ENCODE measurements at places on chromosomes 1 and 21. TPM values are rescaled to one million over a fixed set of nuclear protein-coding genes. Genes with fewer than 3 reads are reported as not detected.

GRCh38 chr1:197845886-197846285 is 56.5 kb upstream of the C1orf53 start:
- H3K4me3 ChIP-seq = no peak overlapping the region
- no peaks in the 10 kb centered on the region for H3K27me3 ChIP-seq
- no peak for DNase-seq
- no peaks in the 10 kb centered on the region for H3K4me1 ChIP-seq

DNA sequence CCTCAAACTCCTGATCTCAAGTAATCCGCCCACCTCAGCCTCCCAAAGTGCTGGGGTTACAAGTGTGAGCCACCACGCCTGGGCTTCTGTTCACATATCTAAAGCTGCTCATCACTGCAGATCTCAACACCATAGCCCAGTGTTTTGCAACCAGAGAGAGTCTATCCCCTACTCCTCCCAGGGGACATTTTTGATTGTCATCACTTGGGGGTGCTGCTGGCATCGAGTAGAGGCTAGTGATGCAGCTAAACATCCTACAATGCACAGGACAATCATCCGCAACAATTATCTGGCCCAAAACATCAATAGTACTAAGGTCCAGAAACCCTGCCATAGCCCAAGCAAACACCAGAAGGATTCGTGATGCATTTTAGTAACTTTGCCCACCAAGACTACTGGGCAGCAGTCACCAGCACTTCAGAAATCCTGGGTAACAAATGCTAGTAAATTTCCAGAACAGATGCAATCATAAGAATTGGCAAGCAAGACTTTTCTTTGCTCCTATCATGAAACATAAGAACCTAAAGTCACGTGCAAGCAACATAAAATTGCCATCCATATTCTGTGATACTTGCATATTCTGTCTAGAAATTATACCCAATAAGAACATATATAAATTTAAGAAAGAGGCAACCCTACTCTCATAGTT is 159.2 kb downstream of the APP start:
- no peak overlapping the region for H3K4me3 ChIP-seq
- no peaks in the 10 kb centered on the region for H3K27me3 ChIP-seq
- no peaks in the 10 kb centered on the region for H3K36me3 ChIP-seq
- H3K27ac ChIP-seq = no peak overlapping the region
- no peak for DNase-seq

DNA sequence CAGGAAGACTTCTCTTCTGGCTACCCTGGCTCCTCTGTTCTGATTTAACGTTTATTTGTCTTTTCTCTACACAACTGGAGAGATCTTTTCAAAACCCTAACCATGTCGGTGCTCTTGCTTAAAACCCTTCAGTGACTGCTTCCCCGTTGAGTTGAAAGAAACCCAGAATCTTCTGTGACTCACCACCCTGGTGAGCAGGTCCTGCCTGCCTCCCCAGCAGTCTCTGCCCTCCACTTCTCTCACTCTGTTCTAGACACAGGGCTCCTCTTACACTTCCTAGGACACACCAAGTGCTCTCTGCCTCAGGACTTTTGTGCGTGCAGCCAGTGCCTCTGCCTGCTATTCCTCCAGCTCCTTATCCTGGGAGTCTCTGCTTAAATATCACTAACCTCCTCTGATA is 131.4 kb downstream of the IER5 start:
- H3K4me1 ChIP-seq = no peaks in the 10 kb centered on the region
- H3K36me3 ChIP-seq = no peaks in the 10 kb centered on the region
- DNase-seq = no peak
- no peaks in the 10 kb centered on the region for H3K27me3 ChIP-seq
- no peak overlapping the region for H3K27ac ChIP-seq
- H3K4me3 ChIP-seq = no peak overlapping the region

The RGS13 gene
- not detected for polyA plus RNA-seq

The ANGPTL3 gene
- polyA plus RNA-seq = not detected

DNA sequence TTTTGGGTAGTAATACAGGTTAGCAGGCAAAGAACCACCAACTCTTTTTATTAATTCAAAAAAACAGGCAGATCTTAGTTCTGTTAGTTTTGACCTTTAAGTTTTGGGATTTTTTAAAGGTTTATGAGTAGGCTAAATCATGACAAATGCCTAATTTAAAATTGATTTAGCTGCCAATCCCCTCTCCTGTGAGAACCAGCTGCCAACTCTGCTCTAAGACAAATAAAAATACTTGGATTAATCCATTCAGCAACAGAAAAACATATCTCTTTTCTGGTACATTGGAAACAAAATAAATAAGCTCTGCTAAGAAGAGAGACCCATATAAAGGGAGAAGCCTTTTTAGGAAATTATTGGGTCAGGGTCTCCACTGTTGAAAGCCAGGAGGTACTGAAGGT is 160.8 kb downstream of the NTMT2 start:
- no peak for DNase-seq
- no peaks in the 10 kb centered on the region for H3K36me3 ChIP-seq
- H3K4me1 ChIP-seq = no peaks in the 10 kb centered on the region
- H3K27ac ChIP-seq = no peak overlapping the region
- H3K27me3 ChIP-seq = no peaks in the 10 kb centered on the region

- H3K27me3 ChIP-seq = no peaks in the 10 kb centered on the region
- no peaks in the 10 kb centered on the region for H3K36me3 ChIP-seq
- no peak for DNase-seq
- H3K4me1 ChIP-seq = no peaks in the 10 kb centered on the region
- no peak overlapping the region for H3K4me3 ChIP-seq
- no peak overlapping the region for H3K27ac ChIP-seq
Measured at GRCh38 chr1:50098591-50099021, 10.1 kb upstream of the ELAVL4 start.

DNA sequence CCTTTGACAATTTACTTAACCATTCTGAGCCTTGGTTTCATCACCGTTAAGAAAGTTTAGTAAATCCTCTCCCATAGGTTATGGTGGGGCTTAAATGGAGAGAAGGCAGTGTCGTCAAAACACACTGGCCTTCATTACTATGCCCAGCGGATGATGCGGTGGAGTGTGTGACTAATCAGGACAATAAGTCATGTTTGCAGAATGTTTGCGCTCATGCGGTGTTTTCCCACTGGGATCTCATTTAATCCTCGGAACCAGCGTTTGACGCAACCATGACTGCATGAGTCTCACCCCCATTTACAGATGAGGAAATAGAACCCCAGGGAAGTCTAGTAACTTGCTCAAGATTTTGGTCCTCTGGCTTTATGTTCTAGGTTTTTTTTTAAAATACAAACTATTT is 17.5 kb downstream of the SLC26A9 start:
- no peaks in the 10 kb centered on the region for H3K27me3 ChIP-seq
- H3K27ac ChIP-seq = no peak overlapping the region
- H3K36me3 ChIP-seq = no peaks in the 10 kb centered on the region
- no peak overlapping the region for H3K4me3 ChIP-seq
- H3K4me1 ChIP-seq = no peaks in the 10 kb centered on the region
- no peak for DNase-seq

DNA sequence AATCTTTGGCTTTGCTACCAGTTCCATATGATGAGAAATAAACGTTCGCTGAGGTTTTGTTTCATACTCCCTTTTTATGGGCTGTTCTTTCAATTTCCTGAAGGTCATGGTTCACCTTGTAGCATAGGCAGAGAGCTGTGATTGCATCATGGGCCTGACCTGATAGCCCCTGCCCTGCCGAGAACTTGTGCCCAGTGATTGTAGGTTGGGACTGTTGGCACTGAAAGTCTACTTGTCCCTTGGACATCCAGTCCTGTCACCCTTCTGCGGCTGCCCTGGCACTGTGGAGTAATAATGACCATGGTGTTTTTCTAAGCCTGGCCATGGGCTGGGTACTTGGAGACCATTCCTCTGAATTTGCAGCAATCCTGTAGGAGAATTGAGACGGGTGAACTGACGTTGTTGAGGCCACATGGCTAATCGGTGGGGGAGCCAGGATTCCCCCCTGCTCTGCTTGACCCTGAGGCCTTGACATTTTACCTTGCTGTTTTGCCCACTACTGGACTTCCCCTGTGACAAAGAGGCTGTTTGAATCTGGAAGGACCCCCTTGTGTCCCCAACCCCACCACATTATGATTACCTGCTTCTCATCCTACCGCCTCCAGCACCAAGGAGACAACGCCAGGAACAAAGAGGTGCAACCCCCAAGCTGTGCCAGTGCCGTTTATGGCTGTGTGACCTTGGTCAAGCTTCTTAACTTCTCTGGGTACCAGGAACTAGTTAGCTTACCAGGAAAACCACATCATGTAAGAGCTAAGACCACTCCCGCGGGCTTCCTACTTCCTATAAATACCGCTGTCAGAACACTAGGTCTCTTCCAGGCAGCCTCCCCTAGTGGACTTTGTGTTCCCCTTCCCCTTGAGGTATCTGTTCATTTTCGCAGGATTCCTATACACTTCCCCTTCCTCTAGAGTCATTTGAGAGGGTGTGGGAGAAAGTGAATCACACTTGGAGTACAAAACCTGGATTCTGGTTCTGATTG is 23.4 kb downstream of the SESN2 start:
- DNase-seq = no peak
- no peak overlapping the region for H3K4me3 ChIP-seq
- H3K27me3 ChIP-seq = no peaks in the 10 kb centered on the region
- H3K27ac ChIP-seq = no peak overlapping the region
- no peaks in the 10 kb centered on the region for H3K4me1 ChIP-seq
- peaks cover 4% of the 10 kb centered on the region for H3K36me3 ChIP-seq
